ENCODE measurements at places on chromosomes 6 and 20.

GRCh38 chr20:52684176-52684575 is 288.0 kb upstream of the TSHZ2 start:
- no peak for DNase-seq

DNA sequence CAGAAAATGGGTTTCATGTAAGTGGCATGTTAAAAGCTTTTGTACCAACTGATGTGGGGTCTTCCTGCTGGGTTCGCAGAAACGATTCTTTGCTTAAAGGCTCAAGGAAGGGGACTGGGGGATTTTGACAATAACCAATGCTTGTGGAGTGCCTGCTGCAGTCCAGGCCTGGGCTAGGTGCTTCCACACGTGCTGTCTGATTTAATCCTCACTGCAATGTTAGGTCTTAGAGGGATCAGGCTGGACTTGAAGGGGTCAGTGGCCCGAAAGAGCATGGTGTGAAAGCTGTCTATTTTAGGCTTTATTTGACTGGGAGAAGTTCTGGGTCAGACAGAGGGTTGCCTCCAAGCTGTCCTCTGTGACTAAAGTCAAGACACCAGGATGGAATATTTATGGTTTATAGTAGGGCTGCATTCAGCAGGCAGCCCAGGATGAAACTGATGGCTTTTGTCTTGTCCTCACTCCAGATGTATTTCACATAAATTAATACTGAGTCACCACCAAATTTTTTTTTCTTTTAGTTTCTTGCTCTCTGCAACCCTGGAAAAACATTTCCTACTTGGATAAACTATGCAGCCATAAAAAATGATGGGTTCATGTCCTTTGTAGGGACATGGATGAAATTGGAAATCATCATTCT is 219.1 kb downstream of the ZMYND8 start:
- DNase-seq = no peak

DNA sequence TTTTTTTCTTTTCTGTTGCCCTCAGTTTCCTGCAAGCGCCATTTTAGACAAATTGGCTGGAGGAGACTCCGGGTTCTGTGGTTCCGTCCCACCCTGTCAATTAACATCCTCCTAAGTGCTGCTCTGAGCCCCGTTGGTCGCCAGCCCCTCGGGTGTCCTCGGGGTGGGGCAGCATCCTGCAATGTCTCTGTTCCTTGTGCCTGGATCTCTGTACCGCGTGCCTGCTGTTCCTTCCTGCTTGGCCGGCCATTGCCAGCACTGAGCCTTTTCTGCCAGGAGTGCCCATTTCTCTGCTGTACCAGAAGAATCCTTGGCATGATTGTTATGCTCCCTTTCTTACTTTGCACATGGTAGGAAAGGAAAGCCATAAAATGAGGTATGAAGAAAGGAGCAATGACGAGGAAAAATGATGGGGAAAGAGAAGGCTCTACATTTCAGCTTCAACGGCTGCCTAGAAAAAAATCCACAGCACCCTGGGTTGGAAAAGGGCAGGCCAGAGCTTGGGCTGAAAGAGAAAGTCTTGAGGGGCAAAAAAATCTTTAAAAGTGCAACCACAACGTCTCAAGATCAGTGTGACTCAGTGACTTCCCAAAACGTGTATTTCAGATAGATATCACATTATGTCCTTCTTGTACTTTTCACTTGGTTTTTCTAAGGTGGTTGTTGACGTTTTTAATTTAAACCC is 256.7 kb downstream of the CLIC5 start:
- no peak for DNase-seq

- DNase-seq = no peak
These were observed 51.8 kb upstream of the PAX1 start for GRCh38 chr20:21653628-21654027.

GRCh38 chr6:56380476-56380875 is 133.1 kb upstream of the COL21A1 start:
- no peak for DNase-seq

DNA sequence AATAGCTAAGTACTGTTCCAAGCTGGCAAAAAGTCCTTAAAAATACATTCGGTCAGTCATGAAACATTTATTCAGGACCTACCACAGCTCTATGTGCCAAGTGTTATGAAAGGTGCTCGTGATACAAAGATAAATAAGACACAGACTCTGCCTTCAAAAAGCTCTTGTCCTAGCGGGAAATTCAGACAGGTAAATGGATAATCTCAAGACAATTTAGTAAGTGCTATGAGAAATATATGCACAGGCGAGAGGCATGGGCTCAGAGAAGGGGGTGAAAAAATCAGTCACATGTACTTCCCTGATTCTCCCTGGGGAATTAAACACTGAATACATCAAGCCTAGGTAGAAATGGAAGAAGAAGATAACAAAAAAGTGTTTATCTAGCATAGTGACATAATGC is 49.8 kb upstream of the HEY2 start:
- DNase-seq = no peak

DNA sequence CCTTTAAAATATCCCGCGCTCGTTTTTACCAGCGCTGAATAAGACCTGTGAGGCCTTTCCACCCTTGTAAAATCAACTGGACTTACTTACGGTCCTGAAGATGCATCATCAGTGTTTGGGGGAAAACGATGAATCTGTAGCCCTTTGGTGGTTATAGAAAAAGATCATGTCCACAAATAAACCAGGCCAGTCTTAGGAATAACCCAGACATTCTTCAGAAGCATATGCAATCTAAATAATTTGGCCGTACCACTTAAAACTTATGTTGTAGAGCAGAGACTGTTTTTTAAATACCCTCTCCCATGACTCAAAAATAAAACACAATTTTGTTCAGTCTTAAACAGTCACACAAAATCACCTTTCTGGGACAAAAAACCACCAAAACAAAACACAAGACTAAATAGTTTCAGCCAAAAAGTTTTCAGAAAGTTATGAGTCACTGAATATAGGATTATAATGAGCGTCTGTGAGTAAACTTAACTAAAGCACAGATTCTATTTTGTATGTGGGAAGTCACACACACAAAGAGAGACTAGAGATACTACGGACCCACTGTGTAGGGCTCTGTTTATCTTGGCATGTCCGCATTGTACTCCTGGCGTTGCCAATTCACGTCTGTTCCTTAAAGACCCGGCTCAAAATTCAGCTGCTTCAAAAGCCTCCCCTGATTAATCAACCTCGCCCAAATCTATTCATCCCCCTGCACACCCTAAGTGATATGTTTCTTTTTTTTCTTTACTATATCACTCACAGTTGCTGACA is 26.5 kb upstream of the SMOC2 start:
- no peak for DNase-seq

DNA sequence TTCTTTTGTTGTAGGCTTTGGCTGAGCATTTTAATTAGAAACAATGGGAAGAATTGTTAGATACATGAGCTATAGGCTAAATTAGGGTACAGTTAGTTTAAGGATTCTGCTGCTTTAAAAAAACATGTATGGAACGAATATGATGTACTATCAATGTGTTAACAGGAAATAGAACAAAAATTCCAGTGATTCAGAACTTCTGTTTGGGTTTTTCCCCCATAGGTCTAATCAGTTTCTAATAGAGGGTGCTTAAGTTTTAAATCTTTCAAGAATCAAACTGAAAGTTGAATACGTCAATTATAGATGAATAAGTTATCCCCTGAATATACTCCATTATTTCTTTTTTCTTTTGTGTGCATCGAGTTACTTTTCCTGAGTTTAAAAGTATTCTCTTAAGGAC is 1.9 kb downstream of the TAB2 start:
- no peak for DNase-seq

GRCh38 chr6:165186441-165187205 is 122.8 kb downstream of the C6orf118 start:
- DNase-seq = no peak

GRCh38 chr6:32792901-32793435 is 23.8 kb downstream of the HLA-DOB start:
- no peak for DNase-seq

GRCh38 chr6:151911401-151911800 is 103.9 kb downstream of the ESR1 start:
- no peak for DNase-seq

GRCh38 chr20:11496380-11496779 is 421.3 kb upstream of the BTBD3 start:
- DNase-seq = no peak

DNA sequence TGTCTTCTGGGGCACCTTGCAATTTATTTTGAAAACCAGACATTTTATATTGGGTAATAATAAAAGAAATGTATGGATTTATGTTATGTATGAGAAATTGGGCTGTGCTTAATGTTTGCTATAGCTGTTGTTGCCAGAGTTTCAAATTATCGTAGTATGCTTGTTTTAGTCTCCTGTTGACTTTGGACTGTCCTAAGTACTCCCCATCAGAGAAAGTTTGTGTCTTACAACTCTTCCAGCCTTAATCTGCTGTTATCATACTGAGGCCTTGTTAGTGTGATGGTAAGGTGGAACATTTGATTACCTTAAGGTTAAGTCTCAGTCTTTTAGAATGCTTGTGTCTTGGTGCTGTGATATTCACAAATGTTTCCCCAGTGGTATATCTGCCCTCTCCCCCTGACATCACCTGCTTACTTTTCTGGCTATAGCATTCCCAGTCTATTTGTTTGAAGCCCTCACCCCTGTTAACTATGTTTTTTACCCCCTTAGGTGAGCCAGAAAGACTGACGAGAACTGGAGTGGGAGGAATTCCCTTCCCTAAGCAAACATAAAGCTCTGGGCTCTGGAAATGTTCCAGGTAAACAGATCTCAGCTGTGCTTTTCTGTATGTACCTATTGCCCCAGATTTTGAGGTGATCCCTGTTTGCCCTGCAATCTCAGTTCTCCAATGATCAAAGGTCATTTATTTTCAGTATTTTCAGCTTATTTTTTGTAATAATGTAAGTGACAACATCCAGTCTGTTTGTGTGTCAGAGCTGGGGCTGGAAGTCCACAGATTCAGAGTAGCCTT is 581.1 kb upstream of the CITED2 start:
- DNase-seq = no peak

GRCh38 chr6:110467566-110468140 is 8.8 kb downstream of the SLC22A16 start:
- no peak for DNase-seq

- DNase-seq = peak; percentile 46
These were observed 5.6 kb downstream of the TAGAP start for GRCh38 chr6:159038914-159039884.

GRCh38 chr6:33082702-33083101 is 6.9 kb downstream of the HLA-DPB1 start:
- peak; percentile 37 for DNase-seq

GRCh38 chr20:52305858-52306257 is 114.3 kb upstream of the ZFP64 start:
- no peak for DNase-seq

GRCh38 chr20:41782730-41783406 is 164.7 kb upstream of the CHD6 start:
- no peak for DNase-seq

DNA sequence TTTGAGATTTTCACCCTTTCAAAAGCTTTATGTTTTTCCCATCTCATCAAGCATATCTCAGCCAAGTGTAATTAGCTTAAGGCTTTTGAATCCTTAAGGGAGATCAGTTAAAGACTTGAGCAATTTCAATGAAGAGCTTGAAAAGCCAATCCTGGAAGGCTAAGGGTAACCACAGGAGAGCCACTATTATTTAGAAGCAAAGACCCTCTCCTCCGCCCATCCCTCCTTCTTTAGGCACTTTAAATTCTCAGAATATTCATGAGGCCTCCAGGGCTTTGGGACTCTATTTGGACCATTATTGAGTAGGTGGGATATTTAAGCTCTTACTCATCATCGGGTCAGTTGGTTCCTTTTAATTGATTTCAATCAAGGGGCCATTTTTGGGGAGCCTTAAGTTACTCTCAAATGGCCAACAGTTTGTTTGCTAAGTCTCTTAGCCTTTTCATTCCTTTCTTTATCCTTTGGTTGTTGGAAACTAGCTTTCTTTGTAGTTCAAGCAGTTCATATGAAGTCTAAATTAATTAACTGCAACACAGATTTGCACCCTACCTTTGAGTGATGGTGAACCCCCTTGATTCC is 567.2 kb downstream of the KIF16B start:
- no peak for DNase-seq

- DNase-seq = no peak
These were observed 19.7 kb downstream of the TSHZ2 start for GRCh38 chr20:52991830-52992229.

DNA sequence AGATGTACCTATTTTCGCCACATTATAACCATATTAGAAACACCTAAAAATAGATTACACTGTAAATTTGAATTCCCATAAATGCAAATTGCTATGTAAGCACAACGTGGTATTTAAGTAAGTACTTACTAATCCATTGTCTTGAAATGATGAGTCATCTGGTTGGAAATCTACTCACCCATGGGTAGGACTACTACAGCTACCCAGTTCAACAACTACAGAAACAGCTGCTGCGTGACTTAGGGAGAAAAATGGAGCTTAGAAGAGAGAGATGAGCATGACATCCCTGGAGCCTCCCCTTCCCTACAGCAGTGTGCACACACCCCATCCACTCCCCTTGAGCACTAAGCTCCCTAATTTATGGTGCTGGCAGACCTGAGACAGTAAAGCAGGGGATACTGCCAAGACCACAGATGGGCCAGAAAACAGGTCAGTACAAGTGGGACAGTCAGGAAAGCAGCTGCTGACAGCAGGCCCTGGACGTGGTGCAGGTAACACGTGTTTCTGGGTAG is 26.9 kb downstream of the RRAGD start:
- no peak for DNase-seq

DNA sequence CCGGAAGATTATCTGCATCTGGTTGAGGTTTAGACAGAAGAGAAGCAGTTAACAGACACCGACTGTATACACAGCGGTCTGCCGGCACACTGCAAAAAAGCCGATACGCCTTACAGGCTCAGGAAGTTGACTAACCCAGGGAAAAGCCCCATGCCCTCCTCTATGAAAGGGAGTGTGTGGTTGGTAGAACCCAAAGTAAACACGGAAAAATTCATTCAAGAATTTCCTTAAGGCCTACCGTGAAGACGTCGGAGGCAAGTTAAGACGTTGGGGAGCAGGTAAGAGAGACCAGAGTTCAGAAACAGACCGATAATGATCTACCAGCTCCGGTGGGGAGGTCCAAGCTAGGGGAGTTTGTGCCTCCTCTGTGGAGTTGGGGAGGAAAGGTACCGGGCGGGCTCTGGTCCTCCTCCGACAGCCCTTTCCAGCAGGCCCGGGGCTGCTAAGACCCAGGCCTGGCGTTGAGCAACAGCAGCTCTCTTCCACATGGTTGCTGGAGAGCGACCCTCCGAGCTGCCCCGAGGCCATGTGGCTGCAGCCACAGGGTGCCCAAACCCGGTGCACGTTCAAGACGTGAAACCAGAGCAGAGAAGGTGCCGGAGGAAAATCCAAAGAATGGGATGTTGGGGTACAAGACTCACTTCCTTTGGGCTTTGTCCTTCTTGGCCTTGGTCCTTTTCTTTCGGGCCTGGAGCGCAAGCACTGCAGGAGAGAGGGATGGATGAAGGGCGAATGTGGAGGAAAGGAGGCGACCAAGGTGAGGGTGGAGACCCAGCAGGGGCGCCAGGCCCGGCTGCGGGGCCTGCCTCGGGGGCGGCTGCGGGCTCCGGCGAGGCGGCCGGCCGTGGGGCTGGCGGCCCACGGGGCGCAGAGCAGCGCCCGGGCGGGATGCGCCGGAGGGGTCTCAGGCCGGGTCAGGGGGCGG is 809 bp downstream of the SRPK1 start:
- DNase-seq = peak; percentile 18

GRCh38 chr6:17360564-17360963 is 32.8 kb upstream of the CAP2 start:
- no peak for DNase-seq

GRCh38 chr6:137488150-137489045 is 5.8 kb downstream of the OLIG3 start:
- DNase-seq = no peak
